ENCODE measurements at places on chromosomes 5 and 9.

DNA sequence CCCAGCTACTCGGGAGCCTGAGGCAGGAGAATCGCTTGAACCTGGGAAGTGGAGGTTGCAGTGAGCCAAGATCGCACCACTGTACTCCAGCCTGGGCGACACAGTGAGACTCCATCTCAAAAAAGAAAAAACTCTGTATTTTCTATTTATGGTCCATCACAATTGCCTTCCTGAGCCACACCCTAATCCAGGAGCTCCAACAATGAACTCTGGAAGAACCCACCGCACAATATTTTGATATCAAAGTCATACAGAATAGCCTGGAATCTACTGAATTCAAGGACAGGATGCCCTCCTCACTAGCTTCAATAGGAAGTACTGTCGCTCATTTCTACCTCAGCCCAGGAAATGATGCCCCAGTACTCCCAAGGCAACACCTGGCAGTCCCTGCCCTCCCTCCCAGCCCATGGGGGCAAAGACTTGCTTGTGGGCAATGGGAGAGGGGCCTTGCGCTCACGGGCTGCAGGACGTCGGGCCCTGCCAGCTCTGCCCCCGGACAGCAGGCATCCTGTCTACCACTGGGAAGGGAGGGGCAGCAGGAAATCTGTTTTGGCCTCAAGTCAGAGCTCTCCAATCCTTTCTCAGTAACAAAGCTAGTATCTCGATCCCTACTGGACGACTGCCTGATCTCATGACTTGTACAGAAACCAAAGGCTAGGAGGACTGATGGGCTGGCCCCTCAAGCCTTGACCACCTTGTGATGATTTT, 19.7 kb downstream of the UBAC1 start:
- no peak for DNase-seq

GRCh38 chr9:120522558-120522957, 57.4 kb downstream of the CDK5RAP2 start:
- no peak for DNase-seq

GRCh38 chr9:116646661-116647514, 40.2 kb upstream of the TRIM32 start:
- DNase-seq = no peak

DNA sequence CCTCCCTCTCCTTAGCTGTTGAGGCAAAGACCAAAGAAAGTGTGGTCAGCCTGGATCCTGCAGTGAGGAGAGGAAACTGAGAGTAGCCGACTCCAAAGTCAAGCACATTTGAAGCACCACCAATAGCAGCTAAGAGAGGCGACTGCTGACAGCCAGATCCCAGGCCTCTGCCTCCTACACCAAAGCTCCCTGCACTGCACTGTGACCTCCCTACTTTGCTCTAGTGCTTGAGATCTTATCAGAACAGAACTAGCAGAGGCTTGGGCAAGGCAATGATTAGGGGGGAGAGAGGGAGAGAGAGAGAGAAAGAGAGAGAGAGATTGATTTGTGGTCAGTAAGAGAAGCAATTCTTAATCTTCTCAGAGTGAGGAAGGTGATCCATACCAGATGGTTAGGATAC, 216.3 kb downstream of the CDK5RAP2 start:
- no peak for DNase-seq

DNA sequence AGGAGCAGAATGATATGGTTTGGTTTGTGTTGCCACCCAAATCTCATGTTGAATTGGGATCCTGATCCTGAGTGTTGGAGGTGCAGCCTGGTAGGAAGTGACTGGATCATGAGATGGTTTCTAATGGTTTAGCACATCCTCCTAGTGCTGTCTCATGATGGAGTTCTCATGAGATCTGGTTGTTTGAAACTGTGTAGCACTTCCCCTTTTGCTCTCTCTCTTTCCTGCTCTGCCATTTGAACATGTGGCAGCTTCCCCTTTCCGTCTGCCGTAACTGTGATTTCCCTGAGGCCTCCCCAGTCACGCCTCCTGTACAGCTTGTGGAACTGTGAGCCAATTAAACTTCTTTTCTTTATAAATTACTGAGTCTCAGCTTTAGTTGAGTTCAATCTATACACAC, 756.8 kb upstream of the CDH6 start:
- no peak for DNase-seq

GRCh38 chr5:180590543-180591310, 572 bp downstream of the SCGB3A1 start:
- DNase-seq = no peak

Measured in stimulated activated CD8-positive, alpha-beta memory T cell treated with anti-CD3 and anti-CD28 coated beads, Interleukin-4, amount 100 ng/mL, for 4 hours (primary cell).